IMR-90 (cell line): ENCODE measurements at places on chromosomes 16 and 17. TPM values are rescaled to one million over a fixed set of nuclear protein-coding genes. Genes with fewer than 3 reads are reported as not detected.
A peak's percentile ranks its signal among the peaks of the same experiment; 100 is the strongest.

DNA sequence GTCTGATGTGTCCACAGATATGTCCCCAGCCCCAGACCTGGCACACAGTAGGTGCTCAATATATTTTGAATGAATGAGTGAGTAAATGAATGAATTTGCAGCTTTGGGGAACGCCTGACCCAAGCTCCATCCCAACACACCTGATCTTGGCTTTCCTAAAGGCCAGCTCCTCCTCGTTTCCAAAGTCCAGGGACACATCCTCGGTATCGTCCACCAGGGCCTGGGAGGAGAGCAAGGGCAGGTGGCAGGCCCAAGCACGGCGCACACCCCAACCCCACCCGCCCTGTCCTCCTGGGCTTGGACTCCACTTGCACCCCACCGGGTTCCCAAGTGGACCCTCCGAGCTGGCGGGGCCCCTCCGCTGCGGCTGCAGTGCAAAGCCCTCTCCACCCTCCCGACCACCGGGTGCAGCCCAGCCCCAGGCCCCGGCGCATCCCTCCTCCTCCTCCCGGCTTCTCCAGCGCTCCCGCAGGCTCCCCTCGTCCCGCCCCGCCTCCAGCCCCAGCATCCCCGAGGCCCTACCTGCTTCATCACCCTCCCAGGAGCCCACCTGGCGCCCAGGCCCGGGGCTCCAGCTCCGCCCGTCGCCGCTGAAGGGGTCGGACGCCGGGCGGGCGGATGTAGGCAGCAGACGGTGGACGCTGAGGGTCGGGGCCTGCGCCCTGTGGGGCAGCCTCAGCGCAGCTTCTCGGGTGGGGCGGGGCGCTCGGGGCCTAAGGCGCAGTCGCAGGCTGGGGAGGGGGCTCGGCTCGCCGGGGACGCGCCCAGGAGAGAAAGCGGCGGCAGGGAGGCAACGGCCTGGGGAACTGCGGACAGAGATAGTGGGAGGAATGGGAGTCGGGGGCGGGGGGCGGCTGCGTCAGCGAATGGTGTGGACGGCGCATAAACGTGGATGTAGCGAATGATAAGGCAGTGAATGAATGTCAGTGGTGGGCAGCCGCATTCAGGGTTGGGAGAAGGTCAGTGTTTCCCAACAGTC is at the start of gene TVP23A:
Gene TVP23A (minus strand): TSS at position 832 of the 979 bp plus-strand sequence. CDS start 301 bp downstream, at position 531.
- H3K4me1 ChIP-seq = no peaks in the 10 kb centered on the region
- H3K36me3 ChIP-seq = no peaks in the 10 kb centered on the region
- H3K27me3 ChIP-seq = peaks cover 30% of the 10 kb centered on the region
- H3K27ac ChIP-seq = no peak within 1 kb of the TSS

The MILR1 gene
- total RNA-seq = 0.36 and 0.56 TPM in 2 replicates

DNA sequence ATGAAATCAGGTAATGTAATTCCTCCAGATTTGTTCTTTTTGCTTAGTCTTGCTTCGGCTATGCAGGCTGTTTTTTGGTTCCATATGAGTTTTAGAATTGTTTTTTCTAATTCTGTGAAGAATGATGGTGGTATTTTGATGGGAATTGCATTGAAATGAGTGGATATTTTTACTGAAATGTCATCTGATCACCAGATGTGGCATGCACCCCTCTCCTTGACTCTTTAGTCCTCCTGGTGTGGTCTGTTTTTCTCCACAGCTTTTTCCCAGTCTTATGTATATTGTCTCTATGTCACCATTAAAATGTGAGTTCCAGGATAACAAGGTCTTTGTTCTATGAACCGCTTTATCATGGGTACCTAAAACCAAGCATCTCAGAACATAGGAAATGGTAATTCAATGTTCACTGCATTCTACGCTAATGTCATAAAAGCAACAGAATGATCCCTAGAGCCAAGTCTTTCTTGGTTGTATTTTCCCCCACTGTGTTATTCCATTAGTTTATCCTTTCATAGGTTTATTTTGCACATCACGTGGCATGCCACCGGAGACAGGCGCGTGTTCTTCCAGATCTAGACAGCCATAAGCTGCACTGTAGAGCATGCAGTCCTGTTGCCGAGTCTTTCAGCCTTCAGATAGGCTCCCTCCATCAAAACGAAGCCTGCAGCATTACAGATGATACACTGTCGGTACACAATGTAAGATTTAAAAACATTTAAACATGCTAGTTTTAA is 172.5 kb downstream of the RPTOR start:
- no peaks in the 10 kb centered on the region for H3K27me3 ChIP-seq
- no peak overlapping the region for H3K27ac ChIP-seq
- peaks cover 6% of the 10 kb centered on the region for H3K4me1 ChIP-seq
- peak; percentile 58 for DNase-seq
- H3K36me3 ChIP-seq = no peaks in the 10 kb centered on the region
- no peak overlapping the region for H3K4me3 ChIP-seq

- no peak for DNase-seq
- no peaks in the 10 kb centered on the region for H3K4me1 ChIP-seq
- H3K4me3 ChIP-seq = no peak overlapping the region
- no peak overlapping the region for H3K27ac ChIP-seq
- no peaks in the 10 kb centered on the region for H3K27me3 ChIP-seq
Observed at GRCh38 chr17:69245617-69246016, 17.0 kb upstream of the ABCA10 start.
